ENCODE measurements at places on chromosomes 1 and 21. TPM values are rescaled to one million over a fixed set of nuclear protein-coding genes. Genes with fewer than 3 reads are reported as not detected.

- no peaks in the 10 kb centered on the region for H3K27me3 ChIP-seq
- no peak for DNase-seq
- H3K4me1 ChIP-seq, result no peaks in the 10 kb centered on the region
- no peaks in the 10 kb centered on the region for H3K36me3 ChIP-seq
These were observed 10.4 kb upstream of the CCDC27 start for GRCh38 chr1:3741566-3742438.

DNA sequence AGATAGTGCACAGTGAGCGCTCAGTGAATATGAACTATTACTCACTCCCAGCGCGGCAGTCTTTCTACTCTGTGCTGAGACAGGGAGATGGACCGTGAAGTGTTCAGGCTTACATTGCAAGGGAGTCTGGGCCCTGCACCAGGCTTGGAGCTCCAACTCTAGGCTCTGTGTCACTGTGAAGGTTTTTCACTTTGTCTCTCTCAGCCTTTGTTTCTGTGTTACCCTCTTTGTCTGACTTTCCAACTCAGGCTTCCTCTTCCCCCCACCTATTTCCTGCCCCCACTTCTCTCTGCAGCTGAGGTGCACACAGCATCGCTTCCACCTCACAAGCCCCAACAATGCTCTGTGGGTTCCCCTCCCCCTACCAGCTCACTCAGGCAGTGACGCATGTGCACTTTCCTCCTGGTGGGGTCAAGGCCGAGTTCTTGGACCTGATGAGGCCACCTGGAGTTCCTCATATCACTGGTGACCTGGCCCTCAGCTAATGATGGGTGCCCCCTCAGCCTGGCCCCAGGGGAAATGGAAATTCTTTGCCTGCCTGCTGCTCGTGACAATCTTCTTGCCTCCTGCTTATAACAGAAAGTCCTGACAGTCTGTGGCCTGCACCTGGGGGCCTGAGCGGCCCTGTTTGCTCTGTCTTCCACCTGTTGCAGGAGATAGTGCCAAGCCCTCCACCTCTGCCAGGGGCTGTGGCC is 1.1 kb upstream of the LCK start:
- peak; percentile 95 for DNase-seq
- H3K27me3 ChIP-seq, result no peaks in the 10 kb centered on the region
- peaks cover 57% of the 10 kb centered on the region for H3K4me1 ChIP-seq
- H3K27ac ChIP-seq, result peak overlapping the region; percentile 96

GRCh38 chr1:149916193-149916897 is 1.3 kb downstream of the SV2A start:
- no peak overlapping the region for H3K4me3 ChIP-seq
- no peak overlapping the region for H3K27ac ChIP-seq
- no peaks in the 10 kb centered on the region for H3K36me3 ChIP-seq
- DNase-seq, result no peak
- no peaks in the 10 kb centered on the region for H3K4me1 ChIP-seq
- H3K27me3 ChIP-seq, result no peaks in the 10 kb centered on the region

DNA sequence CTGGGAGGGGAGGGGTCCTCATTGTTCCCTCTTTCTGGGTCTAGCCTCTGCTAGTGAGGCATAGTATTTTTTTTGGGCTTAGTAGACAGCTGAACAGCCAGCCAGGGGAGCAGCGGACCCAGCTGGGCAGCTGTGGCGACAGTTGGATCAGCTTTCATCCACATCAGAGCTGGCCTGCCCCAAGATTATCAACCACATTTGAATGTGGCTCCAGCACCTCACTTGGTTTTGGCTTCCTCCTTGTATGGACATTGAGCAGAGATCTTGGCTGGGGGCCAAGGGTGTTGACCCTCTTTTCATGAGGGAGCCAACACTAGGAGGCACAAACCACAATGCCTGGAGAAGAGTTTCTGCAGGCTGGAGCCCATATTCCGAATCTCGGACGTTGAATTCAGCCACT is 25.0 kb downstream of the WNT4 start:
- H3K27ac ChIP-seq, result no peak overlapping the region
- no peaks in the 10 kb centered on the region for H3K36me3 ChIP-seq
- H3K4me1 ChIP-seq, result no peaks in the 10 kb centered on the region
- no peaks in the 10 kb centered on the region for H3K27me3 ChIP-seq

- peaks cover 3% of the 10 kb centered on the region for H3K27me3 ChIP-seq
- H3K4me3 ChIP-seq, result no peak overlapping the region
- no peak for DNase-seq
- H3K36me3 ChIP-seq, result no peaks in the 10 kb centered on the region
- H3K27ac ChIP-seq, result no peak overlapping the region
These were observed 65.2 kb upstream of the KCNE2 start for GRCh38 chr21:34298534-34299167.

DNA sequence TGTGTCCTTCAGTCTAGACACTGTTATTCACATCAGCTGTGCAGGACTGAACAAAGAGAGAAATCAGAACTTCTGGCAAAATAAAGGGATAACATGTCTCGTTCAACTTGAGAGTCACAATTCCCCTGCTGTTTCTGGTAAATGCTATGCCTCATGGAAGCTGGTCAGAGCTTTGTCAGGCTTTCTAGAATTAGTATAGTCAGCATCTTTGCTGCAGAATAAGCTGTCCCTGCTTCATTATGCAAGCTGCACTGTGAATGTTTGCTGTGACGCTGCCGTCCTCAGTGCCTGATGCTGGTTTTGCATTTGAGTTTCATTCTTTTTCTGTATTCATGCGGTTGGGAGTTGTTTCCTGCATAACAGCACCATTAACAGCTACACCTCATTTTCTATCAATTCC is 96.4 kb upstream of the KCNJ6 start:
- no peak for DNase-seq
- no peaks in the 10 kb centered on the region for H3K4me1 ChIP-seq
- H3K4me3 ChIP-seq, result no peak overlapping the region
- H3K36me3 ChIP-seq, result no peaks in the 10 kb centered on the region
- no peak overlapping the region for H3K27ac ChIP-seq
- no peaks in the 10 kb centered on the region for H3K27me3 ChIP-seq

DNA sequence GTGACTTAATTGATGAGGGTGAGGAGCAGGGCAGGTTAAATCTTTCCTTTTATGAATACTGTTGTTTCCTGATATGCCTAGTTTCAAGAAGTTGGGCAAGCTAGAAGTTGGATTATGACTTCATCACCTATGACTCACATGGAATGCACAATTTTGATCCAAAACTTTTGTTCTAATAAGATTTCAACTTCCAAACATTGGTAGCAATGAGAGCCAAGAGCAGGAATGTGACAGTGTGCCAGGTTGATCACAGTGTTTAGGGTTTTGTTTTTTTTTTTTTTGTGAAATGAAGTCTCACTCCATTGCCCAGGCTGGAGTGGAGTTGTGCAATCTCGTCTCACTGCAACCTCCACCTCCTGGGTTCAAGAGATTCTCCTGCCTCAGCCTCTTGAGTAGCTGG is 349.4 kb downstream of the DUSP10 start:
- no peaks in the 10 kb centered on the region for H3K4me1 ChIP-seq
- H3K4me3 ChIP-seq, result no peak overlapping the region
- H3K36me3 ChIP-seq, result no peaks in the 10 kb centered on the region

DNA sequence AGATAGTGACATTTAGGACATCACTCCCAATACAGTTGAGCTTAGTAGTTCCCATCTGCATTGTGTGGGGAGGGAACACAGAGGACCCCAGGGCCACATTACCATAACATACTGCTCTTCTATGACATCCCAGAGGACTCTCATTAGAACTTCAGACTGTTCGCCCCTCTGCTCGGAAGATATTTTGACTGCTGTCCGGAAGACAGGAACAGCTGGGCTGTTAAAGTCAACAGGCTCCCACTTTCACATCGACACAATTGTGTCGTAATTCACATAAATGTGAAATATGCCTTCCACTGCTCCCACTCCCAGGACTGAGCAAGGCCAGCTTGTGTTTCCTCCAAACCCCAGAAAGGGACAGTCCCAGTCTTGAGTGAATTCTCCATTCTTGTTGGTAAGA is 158.4 kb downstream of the SEC16B start:
- no peak for DNase-seq
- no peaks in the 10 kb centered on the region for H3K36me3 ChIP-seq
- no peaks in the 10 kb centered on the region for H3K4me1 ChIP-seq
- no peak overlapping the region for H3K4me3 ChIP-seq
- no peak overlapping the region for H3K27ac ChIP-seq

The KLHL17 gene
- total RNA-seq, result 13.9 TPM

The WASF2 gene
- total RNA-seq, result 21.7 TPM

The PRAMEF20 gene
- not detected for total RNA-seq
